ENCODE measurements at places on chromosomes 11 and 22.

GRCh38 chr11:2655016-2655719 is 44.6 kb downstream of the KCNQ1OT1 start:
- no peak for DNase-seq

- DNase-seq: no peak
Observed at GRCh38 chr11:19025481-19026406, 34.8 kb downstream of the MRGPRX2 start.

- no peak for DNase-seq
Observed at GRCh38 chr11:32395127-32395526, 40.2 kb downstream of the WT1 start.

DNA sequence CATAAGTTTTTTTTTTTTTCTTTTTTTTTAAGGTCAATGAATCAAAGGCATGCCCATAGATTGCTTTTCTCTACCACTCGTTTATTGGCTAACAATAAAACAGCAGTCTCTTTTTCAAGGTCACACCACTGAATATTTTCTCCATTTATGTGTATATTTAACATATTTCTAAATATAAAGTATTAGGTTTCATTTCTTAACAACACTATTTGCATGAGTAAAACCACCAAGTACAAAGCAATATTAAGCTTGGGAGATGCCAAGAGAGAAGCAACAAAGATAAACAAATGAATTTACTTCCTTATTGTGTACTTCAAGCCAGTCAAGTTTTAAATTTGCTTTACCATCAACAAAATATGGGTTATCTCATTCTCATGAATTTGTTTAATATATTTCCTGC is 708.9 kb upstream of the CCDC179 start:
- DNase-seq: no peak

DNA sequence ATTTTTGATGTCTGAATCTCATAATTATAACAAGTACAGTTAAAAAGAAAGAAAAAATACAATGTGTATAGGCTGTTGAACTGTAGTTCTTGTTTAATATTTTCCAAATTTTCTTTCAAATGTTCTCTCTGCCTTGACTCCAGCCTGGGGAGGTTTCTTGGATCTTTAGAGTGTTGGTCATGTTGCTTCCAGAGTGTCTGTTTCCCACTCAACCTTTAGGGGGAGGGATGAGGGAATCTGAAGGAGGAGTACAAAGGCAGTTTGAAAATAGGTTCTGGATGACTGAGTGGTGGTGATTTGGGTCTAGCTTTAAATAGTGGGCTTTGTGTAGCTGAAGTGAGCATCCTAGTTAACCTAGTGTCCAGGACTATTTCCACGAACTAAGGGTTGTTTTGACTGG is 2.0 kb downstream of the CTNND1 start:
- DNase-seq: no peak

GRCh38 chr11:35478471-35479091 is 46.8 kb downstream of the PAMR1 start:
- DNase-seq: no peak

GRCh38 chr22:21568347-21569075 is 997 bp downstream of the UBE2L3 start:
- no peak for DNase-seq

GRCh38 chr22:48755059-48755949 is 1072.4 kb downstream of the BRD1 start:
- DNase-seq: no peak

DNA sequence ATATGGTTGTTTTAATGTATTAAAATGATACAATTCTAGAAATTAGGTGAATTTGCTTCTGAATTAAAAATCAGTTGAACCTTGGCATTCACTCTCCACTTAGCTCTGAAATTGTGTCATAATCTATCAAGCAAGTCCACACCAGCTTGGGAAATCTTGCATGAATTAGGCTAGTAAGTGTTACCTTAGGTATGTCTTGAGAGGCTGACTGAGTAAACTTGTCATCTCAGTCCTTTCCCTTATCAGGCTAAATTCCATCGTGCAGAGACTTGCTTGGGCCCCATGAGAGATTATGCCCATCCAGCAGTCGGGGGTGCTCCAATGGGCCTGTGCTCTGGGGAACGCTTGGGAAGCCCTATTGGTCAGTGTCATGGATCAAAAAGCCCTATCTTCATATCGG is 33.9 kb upstream of the ST14 start:
- no peak for DNase-seq

DNA sequence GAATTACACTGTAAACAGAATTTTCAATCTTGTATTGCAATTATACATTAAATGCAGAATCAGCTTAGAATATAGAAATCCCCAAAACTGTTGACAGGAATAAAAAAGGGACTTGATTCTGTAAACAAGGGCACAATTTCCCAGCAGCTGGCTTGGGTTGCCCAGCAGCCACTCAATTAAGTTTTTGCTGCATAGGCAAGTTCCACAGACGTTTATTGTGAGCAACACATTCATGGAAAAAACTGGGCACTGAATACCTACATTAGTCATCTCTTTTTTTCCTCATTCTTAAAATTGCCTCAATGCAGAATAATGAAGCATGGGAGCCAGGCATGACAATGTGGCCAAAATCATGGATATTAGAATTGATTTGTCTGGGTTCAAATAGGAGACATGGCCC is 421.8 kb upstream of the ANO5 start:
- DNase-seq: no peak

GRCh38 chr11:7977232-7977917 is 9.8 kb upstream of the EIF3F start:
- DNase-seq: no peak

DNA sequence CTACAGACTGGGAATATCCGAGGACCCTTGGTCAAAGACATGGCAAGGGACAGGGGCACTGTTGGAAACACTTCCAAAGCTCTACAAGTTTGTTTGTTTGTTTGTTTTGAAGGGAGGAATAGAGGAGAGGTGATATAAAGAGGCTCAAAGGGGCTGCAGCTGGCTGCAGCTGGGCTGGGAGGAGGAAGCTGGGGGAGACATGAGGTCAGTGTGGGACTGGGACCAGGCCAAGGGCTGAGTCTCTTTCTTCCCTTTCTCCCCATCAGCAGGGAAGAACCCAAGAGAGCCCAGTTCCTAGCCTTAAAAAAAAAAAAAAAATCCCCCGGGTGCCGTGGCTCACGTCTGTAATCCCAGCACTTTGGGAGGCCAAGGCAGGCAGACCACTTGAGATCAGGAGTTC is 5.0 kb downstream of the RHOG start:
- DNase-seq: no peak

DNA sequence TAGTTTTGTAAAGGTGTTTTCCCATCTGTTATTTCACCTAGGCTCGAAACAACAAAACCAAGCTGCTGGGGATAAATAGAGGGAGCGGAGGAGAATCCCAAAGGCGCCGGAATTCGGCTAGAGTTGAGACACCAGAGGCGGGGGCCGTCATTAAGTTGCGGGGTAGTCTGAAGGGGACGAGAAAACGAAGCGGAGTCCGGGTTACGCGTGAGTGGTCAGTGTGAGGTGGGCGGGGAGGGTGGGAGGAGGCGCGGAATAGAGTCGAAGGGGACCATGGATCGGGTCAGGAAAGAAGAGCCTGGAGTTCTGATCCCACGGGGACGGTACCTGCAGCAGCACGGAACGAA is 361 bp downstream of the SRPRA start:
- no peak for DNase-seq

- no peak for DNase-seq
Observed at GRCh38 chr11:11860103-11860979, 18.6 kb downstream of the USP47 start.

GRCh38 chr11:57515332-57516060 is at the start of gene SLC43A1:
Gene SLC43A1 (minus strand): TSS chr11:57515702. CDS start chr11:57514111, 1,591 bp downstream.
- no peak for DNase-seq

DNA sequence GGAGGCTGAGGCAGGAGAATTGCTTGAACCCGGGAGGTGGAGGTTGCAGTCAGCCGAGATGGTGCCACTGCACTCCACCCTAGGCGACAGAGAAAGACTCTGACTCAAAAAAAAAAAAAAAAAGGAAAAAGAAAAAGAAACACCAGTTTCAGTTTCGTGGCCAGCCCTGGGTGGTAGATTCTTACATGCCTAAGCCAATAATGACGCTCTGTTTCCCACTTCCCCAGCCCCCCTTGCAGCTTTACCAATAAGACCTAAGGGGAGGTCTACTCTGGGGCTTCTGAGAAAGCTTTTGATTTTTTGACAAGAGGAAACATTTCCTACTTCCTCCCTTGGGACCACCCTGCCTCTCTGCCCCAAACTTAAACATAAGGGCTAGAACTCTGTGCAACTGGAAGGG is 30.0 kb upstream of the PTPRJ start:
- peak; percentile 7 for DNase-seq

DNA sequence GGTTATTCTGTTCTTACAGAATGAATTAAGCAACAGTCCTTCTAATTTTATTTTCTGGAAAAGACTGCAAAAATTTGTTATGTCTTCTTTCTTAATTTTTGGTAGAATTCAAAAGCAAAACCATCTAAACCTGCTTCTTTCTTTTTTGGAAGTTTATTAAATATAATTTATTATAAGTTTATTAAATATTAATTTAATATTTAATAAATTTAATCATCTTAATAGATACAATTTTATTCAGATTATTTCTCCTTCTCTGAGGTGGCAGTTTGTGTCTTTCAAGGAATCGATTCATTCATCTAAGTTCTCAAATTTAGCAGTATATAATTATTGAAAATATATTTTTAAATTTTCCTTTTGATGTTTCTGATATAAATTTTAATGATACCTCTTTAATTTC is 837.5 kb upstream of the LRRC4C start:
- no peak for DNase-seq

DNA sequence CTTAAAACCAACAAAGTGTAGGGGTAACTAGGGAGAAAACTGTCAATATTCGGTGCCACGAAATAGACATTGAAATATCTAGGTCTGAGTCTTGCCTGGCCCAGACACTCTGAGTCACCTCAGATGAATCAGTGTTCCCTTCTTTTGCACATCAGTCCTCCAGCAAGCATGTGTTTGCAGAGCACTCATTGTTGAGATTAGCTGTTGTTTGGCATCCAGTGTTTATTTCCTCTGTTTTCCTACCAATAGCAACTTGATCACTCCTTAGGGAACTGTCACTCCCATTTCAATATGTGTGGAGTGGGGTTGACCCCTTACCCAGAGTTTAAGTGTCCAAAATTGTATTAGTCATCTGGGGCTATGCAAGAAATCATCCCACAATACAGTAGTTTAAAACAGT is 4.7 kb upstream of the ASCC2 start:
- no peak for DNase-seq

GRCh38 chr11:123704341-123704740 is 37.1 kb downstream of the ZNF202 start:
- DNase-seq: no peak

DNA sequence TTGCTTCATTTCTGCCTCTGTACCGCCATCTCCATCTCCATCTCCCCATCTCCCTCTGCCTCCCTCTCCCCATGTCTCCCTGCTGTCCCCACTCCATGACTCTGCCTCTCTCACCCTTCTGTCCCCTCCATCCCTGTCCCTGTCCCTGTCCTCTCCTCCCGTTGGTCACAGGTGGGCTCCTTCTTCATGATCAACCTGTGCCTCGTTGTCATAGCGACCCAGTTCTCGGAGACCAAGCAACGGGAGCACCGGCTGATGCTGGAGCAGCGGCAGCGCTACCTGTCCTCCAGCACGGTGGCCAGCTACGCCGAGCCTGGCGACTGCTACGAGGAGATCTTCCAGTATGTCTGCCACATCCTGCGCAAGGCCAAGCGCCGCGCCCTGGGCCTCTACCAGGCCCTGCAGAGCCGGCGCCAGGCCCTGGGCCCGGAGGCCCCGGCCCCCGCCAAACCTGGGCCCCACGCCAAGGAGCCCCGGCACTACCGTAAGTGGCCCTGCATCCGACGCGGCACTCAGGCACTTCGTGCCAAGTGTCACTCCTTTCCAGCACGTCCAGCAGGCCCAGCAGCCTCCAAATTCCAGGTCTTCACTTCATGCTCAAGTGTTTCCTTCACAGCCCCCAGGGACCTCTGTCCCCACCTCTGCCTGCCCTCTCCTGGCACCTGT is 76.0 kb downstream of the CACNA1I start:
- DNase-seq: no peak

GRCh38 chr11:70397983-70398833 is at the start of gene CTTN:
Gene CTTN (plus strand): TSS chr11:70398529. CDS start chr11:70407298, 8,769 bp downstream.
- peak; percentile 37 for DNase-seq

DNA sequence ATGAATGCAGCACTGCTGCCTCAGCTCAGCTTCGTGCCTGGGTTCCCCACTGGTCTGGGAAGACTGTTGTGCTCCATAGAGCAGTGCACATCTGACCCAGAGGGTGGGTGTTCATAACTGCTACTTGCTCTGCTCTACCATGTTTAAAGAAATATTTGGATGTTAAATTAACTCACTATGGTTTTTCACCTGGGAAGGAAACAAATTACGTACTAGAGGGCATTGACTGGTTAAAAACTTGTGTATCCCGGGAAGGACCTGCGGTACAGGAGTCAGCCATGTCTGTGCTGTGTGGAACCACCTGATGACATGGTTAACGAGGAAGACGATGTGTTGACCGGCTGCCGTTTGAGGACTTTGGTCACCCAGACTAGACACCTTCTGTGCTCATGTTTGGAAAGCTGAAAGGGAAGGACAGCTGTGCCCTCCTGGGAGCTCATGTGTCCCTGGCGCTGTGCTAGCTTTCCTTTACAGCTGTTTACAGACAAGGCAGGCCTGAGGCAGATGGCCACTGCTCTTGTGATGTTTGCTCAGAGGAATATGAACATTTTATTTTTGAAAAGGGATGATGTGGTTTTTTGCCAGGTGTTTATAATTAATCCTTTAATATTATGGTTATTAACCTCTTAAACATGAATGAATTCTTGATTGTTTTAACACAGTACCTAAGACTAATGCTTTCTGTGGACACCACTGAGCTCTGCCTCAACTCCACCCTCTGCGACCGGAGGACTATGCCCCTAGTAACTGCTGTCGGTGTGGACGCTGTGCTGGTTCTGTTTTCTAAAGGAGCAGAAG is 14.3 kb upstream of the AIFM3 start:
- DNase-seq: no peak

GRCh38 chr11:82718307-82718706 is 15.4 kb downstream of the FAM181B start:
- DNase-seq: no peak

DNA sequence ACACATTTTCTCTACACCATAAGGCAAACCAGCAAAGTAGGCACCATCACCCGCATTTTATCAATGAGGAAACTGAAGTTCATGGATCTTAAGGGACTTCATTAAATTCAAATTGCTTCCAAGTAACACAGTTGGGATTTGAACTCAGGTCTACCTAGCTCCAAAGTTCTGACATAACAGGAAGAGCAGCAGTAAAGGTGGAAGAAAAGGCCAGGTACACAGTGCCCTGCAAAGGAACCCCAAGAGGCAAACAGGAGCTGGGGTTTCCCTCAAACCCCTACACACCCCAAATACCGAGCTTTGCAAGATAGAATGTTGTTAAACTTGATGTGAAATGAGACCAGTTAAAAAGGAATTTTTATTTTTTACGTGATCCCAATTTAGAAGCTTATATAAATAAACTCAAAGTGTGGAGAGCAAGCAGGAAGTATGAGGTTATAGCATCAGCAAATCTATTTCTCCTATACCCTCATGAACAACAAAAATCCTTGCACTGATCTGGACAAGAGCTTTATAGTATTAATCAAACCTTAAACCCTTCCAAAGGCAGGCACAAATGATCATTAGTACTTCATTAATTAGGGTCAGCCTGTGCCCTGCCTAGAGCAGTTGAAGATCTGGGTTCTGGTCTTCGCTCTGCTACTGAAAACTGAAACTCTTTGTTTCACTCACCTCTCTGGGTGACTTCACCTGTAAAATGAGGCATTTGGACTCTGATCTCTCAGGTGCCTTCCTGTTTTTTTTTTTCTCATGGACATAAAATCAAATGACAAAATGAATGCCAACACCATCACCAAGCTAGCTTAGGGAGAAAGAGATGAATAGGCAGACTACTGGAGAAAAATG is 36.5 kb downstream of the SYTL2 start:
- DNase-seq: no peak
